ENCODE measurements at places on chromosomes 6 and 20.
A peak's percentile ranks its signal among the peaks of the same experiment; 100 is the strongest.

GRCh38 chr6:37793067-37793466 is 26.5 kb upstream of the ZFAND3 start:
- DNase-seq = no peak

DNA sequence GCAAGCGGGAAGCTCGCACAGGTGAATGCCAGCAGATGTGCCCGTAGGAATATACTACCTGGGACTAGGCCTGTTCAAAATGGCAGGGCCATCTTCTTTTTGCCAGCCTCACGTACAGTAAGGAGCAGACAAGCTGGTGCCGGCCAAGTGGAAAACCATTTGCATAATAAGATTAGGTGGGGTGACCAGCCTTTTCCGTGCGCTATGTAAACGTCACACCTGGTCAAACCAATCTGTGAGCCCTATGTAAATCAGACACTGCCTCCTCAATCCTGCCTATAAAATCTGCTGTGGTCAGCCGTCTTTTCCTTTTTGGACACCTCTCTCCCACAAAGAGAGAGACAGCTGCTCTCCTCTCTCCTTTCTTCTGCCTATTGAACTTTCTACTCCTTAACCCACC is 60.8 kb upstream of the TMEM30A start:
- DNase-seq = no peak

DNA sequence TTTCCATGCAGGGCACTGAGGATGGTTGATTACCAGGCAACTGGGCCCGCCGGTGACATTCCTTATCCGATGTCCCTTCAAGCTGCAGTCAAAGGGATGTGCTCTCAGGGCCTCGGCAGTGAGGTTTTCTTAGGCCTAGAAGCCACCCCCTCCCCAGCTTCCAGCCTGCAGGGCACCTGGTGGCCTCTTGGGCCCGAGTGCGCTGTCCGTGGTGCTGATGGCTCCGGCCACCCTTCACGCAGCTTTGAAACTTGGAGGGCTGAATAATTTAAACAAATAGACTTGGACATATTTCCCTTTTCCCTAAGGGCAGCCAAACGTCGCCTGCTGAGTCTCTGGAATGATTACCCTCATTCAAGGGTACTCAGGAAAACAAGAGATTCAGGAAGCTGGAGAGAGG is 8.9 kb upstream of the MLN start:
- peak; percentile 87 for DNase-seq

DNA sequence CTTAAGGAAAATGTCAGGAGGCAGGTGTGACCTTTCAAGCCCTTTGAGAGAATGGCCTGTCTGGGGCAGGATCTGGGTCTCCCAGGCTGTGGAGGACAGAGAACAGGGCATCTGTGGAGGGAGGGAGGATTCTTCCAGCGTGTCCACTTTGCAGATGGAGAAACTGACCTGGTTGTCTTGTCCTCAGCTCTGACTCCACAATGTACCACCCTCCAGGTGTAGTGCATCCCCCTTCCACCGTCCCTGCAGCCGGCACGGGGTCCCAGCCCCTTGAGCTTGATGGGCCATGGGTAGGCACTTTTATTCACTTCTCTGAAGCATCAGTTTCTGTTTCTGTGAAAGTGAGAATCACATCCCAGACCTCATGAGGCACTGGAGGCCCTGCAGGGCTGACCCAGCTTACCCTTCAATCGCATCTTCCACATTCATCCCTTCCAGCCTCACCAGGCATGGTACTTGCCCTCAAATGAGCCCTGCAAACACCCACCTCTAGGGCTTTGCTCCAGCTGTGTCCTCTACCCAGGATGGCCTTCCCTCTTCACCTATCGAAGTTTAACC is 4.6 kb upstream of the TGM2 start:
- DNase-seq = no peak

DNA sequence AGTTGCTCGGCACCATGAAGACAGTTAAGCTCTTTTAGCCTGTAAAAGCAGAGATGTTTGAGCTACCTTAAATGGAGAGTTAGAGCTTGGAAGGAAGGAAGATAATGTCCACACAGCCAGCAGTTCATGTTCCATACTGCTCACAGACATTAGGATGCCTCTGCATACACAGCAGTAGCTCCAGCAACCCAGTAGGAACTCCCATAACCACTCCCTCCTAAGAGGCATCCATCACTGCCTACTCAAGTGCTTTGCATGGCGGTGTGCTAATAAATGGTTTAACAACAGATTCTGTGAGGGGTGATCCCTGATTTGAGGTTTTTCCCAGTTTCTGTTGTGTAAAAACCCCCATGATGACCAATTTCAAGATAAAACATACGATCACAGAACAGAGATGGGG is 286.4 kb downstream of the HACE1 start:
- DNase-seq = no peak

- peak; percentile 40 for DNase-seq
Measured at GRCh38 chr6:34792605-34793500, 970 bp downstream of the BLTP3A start.

- no peak for DNase-seq
Measured at GRCh38 chr20:34715384-34715783, 11.2 kb downstream of the TP53INP2 start.

DNA sequence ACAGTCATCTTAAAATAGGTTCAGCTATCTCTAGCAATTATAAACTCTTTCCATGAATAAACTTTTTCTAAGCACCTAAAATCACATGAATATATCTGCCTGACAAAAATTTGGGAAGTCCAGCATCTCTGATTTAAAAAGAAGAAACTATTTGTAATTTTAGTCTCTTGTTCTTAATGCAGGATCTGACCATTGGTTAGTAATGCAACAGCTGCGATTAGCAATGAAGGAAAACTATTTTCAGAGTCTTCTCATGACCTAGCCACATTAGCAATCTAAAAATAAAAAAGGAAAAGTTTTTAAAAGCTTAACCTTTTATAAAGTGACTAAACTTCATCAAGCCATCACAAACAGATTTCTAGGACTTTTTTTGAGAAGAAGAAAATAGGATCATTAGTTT is 97.5 kb downstream of the PTPRK start:
- DNase-seq = no peak

- no peak for DNase-seq
Measured at GRCh38 chr6:131038597-131039344, 24.3 kb downstream of the EPB41L2 start.

- DNase-seq = no peak
Measured at GRCh38 chr6:77587963-77588362, 64.9 kb upstream of the MEI4 start.

- DNase-seq = no peak
Measured at GRCh38 chr20:57462781-57463180, 62.2 kb downstream of the CTCFL start.

- DNase-seq = no peak
Measured at GRCh38 chr20:38833857-38834164, 28.3 kb downstream of the PPP1R16B start.

DNA sequence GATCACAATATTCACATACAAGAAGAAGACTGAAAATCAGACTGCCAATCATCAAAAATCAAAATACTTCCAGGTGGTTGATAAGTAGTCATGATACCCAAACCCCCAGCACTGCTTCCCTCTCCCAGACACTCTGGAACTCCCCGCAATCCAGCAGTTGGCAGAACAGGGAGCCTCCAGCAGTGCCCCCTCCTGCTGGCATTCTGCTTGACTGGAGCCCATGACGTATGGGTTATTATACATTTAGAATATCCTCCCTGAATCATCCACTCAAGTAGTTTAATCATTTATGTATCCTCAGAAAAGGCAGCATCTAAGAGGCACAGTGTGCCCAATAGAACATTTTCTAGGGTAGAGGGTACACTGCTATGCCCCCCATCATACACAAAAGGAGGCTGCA is 9.3 kb upstream of the OGFRL1 start:
- DNase-seq = no peak

DNA sequence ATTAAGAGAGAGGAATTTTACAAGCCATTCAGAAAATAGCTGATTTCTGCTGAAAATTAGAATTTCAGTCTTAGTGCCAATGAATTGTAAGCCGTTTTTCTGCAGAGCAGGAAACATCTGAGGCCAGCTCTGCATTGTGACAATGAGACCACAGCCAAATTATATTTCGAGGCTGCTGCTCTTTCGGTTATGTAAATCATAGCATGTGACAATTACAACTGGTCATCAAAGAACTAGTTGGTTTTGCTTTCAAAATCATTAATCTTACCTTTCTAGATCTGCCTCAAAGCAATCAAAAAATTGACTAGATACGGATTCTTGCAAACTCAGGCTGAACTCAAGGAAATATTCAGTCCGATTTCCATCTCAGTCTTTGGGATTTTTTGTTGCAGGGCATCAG is 33.4 kb upstream of the INSM1 start:
- DNase-seq = no peak

DNA sequence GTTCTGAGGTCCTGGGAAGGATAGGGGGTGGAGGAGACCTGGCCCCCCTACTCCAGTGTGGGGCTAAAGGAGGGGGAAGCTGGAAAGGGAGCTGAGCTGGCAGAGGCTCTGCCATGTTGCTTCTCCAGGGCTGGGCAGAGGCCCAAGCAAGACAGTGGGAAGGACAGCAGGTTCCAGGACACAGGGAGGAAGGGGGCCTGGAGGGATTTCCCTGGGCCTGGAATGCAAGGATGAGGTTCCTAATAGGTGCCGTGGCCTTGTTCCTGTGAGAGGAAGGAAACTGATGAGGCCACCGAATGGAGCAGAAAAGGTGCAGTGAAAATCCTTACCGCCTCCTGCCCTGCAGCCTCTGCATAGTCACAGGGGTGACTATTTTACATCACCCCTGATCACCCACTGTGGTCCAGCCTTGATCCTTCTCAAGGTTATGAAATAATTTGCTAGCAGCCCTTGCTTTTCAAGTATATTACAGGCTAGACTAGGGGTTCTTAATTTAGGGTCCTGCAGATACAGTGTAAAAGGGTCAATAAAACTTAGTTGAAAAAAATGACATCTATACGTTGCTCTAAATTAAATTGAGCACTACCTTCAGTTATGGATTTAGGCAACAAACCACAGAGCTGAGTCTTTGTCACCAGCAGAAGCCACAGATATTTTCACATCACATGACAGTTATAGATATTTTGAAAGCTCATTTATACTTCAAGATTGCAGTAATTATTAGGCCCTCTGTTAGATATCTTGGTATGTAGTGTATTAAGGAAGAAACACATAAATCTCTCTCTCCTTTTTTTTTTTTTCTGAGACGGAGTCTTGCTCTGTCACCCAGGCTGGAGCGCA is 45.7 kb upstream of the RNF24 start:
- no peak for DNase-seq

GRCh38 chr20:24935766-24936525 is 13.1 kb upstream of the CST7 start:
- DNase-seq = no peak

GRCh38 chr6:147170269-147170668 is 33.9 kb upstream of the STXBP5 start:
- DNase-seq = no peak

DNA sequence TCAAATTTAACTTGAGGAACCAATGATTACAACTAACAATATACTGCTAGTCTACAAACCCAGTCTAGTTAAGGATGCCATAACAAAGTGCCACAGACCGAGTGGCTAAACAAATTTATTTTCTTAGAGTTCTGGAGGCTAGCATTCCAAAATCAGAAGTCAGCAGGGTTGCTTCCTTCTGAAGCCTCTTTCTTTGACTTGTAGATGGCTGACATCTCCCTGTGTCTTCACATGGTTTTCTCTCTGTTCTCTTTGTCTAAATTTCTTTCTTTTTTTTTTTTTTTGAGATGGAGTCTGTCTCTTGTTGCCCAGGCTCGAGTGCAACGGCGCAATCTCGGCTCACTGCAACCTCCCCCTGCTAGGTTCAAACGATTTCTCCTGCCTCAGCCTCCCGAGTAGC is 56.1 kb downstream of the NCOA3 start:
- no peak for DNase-seq

DNA sequence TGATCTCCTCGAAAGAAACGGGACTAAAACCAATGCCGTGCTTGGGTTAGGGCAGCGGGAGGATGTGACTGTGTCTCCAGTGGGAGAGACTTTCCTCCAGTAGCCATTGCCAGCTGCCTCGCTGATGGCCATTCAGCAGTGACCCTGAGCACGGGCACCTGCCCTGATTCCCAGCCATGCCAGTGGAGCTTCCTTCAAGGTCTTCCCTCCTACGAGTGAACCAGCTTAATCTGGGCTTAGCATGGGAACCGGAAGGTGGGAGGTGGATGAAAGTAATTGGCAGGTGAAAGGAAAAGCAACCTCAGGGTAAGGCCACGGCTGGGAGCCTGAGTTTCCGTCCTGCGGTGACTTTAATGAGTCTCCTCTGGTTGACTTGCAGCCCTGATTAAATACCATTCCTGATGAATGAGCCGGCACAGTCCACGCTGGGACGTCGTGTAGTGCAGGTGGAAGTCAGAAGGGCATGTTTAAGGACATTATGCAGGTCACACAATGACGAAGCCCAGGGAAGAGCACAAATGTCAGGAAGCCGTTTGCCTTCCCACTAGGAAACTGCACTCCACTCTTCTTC is 813.5 kb downstream of the QKI start:
- DNase-seq = no peak

DNA sequence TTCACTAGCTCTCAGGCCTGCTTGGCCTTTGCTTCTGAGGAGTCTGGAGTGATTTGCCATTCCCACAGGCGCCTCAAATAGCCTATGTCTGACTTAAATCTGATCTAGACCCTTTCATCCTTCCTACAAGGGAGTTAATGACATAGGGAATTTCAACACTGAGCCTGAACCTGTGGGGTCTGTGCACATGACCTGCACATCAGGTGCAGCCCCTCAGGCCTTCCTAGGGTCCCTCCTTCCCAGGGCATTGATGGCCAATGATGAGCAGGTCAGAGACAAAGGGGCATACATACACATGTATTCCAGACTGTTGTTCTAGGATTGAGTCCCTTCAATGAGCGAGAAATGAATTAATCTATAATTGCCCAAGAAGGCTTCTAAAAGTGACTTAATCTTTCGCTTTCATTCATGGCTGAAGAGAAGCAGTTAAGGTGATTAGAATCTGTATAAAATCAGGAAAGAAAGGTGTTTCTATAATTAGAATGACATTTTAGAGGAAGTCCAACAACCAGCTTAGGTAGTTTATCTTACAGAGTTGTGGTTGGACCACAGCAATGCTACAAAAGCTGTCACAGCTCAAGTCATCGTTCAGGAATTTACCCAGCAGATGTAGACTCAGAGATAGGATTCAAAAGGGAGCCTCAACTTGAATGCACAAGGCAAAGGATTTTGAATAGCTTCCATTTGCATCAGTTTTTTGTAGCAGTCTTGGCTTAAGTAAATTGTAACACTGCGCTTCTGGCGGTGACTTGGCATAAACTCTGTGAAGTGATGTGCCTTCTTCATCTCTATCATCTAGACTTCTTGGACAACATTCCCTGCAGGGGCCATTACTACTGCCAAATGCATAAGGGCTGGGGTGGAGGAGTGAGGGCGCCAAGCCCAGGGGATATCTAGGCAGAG is 27.0 kb upstream of the TBC1D7 start:
- DNase-seq = no peak
